Stromal cell of bone marrow (primary cell): ENCODE measurements at places on chromosomes 3 and 15.

DNA sequence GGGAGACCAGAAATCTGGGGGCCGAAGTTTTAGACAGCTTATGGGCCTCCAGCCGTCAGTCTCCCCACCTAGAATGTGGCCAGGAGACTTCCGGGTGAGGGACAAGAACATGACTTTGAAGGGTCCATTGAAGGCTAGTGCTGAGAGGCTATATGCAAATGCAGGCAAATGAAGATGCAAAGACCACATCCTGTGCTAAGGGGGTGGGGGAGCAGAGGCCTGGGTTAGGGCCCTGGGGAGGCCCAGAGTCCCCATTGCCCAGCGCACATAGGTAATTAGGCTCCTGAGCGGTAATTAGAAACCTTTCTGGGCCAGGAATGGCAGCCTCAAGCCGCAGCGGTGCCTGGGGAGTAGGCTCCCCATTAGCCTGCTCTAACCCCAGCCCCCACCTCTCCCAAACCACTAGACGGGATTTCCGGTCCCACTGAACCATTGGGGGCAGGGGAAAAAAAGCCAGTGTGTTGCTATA, 6.8 kb downstream of the CSK start:
- DNase-seq, result no peak

GRCh38 chr3:188594139-188594538, 440.2 kb downstream of the LPP start:
- DNase-seq, result peak; percentile 78

DNA sequence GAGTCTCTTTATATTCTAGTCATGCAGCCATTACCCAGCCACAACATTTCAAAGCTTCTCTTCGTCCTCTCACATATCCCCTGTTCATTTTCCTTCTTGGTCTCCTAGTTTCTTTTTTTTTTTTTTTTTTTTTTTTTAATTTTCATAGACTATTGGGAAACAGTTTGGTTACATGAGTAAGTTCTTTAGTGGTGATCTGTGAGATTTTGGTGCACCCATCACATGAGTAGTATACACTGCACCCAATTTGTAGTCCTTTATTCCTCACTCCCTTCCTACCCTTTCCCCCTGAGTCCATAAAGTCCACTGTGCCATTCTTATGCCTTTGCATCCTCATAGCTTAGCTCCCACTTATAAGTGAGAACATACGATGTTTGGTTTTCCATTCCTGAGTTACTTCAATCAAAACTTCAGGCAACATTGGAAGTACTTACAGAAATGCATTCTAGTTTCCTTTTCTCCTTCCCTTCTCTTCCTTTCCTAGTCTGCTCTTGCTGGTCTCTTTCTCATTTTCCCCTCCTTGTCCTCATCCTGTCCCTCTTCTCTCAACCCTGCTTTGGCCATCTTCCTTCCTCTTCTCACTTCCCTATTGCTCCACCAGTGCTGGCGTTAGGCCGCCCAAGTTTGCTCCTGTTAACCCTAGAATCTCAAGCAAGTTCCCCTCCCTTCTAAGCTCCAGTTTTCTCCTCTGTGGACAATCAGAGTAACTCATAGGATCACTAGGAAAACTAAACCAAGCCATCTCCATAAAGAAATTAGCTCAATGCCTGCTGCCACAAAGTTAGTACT, 4.8 kb downstream of the ATP8B4 start:
- no peak for DNase-seq

GRCh38 chr15:77892335-77892734, 185.2 kb downstream of the TBC1D2B start:
- DNase-seq, result no peak

GRCh38 chr15:27790270-27790669, 308.8 kb downstream of the OCA2 start:
- DNase-seq, result no peak

GRCh38 chr15:81317642-81318017, 6.3 kb downstream of the STARD5 start:
- no peak for DNase-seq

- no peak for DNase-seq
Measured at GRCh38 chr15:39819533-39819932, 36.9 kb upstream of the FSIP1 start.

GRCh38 chr15:57111002-57111401, 192.6 kb downstream of the TCF12 start:
- DNase-seq, result no peak

DNA sequence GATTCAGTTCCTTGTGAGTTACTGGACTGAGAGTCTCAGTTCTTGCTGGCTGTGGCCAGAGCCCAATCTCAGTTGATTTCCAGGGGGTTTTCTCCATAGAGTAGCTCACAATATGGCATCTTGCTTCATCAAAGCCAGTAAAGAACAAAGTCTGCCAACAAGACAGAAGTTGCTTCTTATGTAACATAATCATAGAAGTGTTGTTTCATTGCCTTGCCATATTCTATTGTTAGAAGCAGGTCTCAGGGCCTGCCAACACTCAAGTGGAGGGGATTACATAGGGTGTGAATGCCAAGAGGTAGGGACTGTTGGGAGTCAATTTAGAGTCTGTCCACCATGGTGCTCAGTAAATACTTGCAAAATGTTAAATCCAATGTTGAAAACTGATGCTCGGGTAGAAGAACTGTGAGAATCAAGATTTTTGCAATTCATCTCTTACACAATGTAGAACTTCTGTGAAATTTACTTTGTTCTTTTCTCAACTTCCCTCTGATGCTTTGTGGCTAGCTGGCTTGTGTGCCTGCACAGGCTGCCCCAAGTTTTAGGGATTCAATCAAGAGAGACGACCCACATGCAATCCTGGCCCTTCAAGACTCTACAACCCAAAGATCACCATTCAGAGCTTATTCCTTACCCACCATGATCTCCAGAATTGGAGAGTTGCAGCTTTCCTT, 13.3 kb upstream of the PXYLP1 start:
- DNase-seq, result no peak

GRCh38 chr15:55676507-55676906, 66.4 kb downstream of the PRTG start:
- DNase-seq, result no peak

DNA sequence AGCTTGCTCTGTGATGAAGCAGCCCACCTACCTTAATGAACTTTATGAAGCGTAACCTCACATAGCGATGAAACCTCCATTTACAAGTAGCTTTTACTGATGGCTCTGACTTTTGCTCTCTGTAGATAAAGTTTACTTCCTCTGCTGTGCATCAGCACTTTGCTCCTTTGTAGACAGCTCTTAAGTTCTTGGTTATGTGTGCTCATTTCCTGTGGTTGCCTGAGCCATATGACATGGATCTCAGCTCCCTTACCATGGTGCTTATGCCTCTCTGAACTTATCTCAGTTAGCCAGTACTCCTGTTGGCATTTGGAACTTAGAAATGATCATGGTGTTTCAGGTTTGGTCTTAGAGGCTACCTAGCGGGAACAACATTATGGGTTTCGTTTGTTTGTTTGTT, 7.8 kb downstream of the MFSD1 start:
- DNase-seq, result no peak

- no peak for DNase-seq
Measured at GRCh38 chr3:112474796-112475195, 24.5 kb downstream of the BTLA start.

GRCh38 chr3:57226176-57226575, 1.4 kb upstream of the APPL1 start:
- no peak for DNase-seq

DNA sequence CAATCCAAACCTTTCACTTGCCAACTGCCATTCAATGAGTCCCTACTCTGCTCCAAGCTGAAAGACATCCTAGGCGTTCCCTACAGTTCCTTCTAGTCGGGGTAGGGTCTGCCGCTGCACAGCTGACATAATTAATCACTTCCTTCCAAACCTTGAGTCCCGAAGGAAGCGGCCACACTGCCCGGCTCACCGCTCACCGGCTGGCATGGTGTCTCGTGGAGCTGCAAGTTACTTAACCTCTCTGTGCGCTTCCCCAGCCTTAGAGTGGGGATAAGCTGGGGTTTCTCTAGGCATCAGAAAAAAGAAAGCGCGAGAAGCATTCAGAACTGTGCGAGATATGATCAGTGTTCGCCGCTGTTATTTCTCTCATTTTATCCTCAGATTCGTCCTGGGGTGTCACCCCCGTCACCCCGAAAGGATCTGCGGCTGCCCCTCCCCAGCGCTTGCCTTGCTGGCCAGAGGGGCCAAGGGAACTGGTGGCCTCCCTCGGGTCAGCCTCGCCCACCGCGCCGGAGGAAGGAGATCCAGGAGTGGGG, 748 bp downstream of the MRPS25 start:
- DNase-seq, result no peak

- no peak for DNase-seq
Measured at GRCh38 chr15:94164971-94165370, 66.4 kb upstream of the MCTP2 start.

DNA sequence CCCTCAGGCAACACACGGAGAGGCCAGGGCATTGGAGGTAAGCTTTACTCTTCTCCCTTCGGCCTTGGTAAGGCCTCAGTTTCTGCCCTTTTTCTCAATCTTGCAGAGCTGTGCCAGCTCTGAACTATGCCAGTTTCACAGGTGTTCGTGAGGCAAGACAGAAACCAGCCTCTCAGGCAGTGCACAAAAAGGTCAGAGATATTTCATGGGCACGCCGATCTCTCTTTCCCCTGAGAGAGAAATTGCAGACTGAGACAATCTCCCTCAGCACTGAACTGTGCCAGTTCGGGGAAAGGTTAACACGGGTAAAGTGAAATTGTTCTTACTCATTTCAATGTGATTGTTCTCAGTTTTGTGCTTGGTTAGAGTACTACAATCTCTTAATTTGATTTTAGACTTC, 88.5 kb downstream of the GMNC start:
- DNase-seq, result no peak

DNA sequence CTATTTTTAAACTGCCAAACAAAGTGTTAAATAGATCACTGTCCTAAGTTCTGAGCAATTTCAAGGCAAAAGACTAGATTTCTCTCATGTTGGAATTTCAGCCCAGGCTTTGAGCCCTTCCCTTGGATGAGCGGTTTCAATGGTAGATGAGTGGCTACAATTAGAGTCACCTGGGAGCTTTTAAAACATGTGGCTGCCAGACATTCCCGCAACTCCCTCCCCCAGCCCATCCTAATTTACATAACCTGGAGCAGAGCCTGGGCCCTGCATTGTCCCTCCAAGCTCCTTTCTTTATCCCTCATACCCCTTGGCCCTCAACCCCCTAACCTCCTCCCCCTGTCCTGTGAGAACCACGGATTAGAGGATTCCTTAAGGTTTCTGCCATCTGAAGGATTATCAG, 357.5 kb upstream of the UMPS start:
- DNase-seq, result no peak

GRCh38 chr3:157154563-157155330, 5.2 kb downstream of the CCNL1 start:
- no peak for DNase-seq

DNA sequence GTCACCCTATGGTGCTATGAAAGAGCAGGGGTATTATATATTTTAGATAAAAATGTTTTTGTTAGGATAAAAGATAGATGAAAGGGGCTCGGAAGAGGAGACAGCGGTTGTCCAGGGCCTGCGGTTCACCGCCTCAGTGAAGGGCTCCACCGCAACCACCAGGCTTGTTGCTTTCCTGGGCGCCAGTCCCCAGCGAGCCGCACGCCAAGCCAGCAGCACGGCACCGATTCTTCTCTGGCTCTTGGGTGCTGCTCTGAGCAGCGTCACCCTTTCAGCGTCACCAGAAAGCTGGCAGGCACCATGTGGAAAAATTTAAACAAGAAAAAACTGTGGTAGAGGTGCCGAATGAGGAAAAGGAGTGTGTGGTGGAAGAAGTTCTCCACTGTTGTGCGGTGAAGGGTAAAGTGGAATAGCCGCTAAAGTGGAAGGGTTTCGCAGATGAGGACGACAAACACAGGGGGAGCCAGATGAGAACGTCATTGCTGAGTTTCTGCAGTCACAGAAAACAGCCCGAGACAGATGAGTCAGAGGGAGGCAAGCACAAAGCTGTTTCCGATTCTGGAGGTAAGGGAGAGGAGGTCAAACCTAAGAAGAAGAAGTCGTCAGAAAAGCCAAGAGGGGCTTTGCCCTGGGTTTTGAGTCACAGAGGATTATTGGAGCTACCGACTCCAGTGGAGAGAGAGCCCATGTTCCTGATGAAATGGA, 569.2 kb downstream of the ZBBX start:
- DNase-seq, result no peak

DNA sequence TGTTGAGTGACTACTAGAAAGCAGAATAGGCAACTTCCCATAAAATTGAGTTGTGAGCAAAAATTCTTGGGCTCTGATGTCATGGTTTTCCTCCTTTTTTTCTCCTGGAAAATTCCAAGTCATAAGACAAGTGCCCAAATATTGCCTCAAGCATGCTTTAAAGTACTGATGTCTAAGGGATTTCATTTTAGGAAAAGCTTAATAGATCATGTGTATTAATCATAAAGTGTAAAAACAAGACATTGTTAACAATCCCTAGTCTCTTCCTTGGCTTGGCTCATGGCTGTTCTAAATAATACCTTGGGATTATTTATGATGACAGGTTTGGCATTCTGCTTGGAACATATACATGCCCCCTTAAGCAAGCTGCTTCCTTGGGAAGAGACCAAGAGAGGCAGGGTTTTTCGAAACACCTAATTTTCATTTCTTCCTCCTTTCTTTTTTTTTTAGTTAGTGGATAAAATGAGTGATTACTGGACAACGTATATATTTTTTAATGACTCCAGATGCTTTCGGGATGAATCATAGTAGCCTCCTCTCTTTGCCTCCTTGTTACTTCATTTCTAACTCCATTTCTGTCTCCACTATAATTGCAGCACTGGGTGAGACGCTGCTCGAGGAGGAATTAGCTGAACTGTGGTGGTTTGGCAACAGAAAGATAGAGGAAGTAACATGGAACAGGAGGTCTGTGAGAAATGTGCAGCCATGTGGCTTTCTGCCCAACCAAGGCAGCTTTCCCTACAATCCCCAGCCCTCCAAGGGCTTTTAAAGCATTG, 104.9 kb downstream of the TPRG1 start:
- peak; percentile 75 for DNase-seq

GRCh38 chr3:156378871-156379270, 176.0 kb downstream of the SSR3 start:
- DNase-seq, result no peak

- DNase-seq, result no peak
Measured at GRCh38 chr15:28876845-28877185, 9.0 kb upstream of the APBA2 start.
